ENCODE measurements at places on chromosomes 16 and 17.

- no peak for DNase-seq
Measured at GRCh38 chr17:12625092-12625491, 40.6 kb upstream of the MYOCD start.

DNA sequence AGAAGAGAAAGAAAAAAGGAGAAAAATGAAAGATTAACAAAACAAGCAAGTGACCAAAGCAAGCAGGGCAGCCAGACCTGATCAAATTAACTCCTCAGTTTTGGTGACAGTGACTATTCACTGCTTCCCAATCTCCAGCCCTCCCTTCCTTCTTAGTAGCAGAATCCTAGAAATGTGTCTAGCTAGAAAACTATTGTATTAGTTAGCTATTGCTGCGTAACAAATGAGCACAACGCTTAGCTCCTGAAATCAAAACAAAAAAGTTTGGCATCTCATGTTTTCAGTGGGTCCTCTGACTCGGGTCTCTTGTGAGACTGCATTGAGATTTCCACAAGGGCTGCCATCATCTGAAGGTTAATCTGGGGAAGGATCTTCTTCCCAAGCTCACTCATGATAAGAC is 213.9 kb downstream of the PARN start:
- DNase-seq, result no peak

DNA sequence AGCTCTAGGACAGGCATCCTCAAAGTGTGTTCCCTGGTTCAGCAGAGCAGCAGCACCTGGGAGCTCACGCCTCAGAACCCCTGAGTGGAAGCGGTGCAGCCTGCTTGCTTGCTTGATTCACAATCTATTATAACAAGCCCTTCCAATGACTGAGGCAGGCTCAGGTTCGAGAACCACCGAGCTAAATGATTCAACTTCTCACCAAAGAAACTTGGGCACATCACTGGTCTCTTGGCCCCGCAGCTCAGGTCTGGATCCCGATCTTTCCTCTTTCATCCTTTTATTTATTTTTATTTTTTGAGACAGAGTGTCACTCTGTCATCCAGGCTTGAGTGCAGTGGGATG is 24.5 kb downstream of the CLUH start:
- DNase-seq, result no peak

GRCh38 chr17:80633207-80633606 is 88.6 kb downstream of the RPTOR start:
- no peak for DNase-seq

GRCh38 chr17:35073991-35074627 is 10.6 kb upstream of the RFFL start:
- no peak for DNase-seq

DNA sequence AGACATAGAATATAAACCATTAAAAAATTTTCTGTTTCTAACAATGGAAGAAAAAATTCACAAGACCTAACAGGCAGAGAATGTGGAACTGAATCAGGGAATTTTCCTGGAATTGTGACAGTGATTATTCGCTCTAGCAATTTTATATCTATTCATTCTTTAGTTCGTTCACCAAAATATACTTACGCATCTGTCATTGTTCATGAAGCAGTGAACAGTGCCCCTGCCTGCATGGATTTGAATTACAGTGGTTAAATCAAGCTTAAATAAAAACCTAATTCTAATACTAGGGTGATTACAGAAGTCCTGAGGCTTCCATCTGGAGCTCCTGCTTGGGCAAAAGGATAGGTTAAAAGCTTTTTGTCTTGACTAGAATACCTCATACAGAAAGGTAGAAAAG is 48.6 kb downstream of the ABCA8 start:
- no peak for DNase-seq

DNA sequence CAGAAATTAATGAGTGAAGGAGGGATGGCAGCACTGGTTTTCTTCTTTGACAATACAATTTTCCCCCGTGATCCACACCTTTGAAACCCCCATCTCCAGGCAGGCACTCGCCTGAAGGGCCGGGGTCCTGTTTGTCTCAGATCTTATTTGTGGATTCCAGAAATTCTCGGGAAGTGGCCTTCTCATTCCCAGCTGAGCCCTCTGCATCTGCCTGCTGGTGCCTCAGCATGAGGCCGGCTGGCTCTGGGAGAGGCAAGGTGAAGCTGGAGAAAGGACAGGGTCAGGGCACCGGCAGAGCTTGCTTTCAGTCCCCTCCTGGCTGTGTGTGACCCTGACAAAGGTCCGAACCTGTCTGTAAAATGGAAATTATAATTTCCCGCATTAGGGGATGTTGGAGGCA is 35.8 kb upstream of the C1QL1 start:
- DNase-seq, result no peak

- DNase-seq, result no peak
Measured at GRCh38 chr16:27678955-27679354, 129.0 kb downstream of the KATNIP start.

DNA sequence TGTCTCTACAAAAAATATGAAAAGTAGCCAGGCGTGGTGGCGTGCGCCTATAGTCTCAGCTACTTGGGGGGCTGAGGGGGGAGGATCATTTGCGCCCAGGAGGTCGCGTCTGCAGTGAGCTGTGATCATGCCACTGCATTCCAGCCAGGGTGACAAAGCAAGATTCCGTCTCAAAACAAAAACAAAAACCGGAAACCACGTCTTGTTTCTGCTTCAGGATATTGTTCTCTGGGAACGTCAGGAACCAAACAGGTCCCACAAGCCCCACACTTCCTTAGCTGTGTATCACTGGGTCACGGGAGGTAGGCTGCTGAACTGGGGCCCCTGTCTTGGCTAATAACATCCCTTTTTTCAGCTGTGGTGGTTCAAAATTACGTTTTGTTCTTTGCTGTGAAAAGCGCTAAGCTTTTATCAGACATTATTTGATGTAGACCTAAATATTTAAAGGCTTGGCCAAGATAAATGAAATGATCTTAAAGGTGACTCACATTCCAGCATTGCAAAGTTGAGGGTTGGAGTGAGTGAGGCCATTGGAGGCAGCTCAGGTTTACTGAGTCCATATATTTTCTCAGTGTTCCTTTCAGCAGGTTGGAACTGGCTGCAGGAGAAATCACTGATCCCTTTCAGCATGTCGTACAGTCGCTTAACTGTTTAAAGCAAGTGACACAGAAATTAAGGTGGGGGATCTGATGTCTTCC is 16.4 kb upstream of the SEC14L1 start:
- DNase-seq, result no peak

DNA sequence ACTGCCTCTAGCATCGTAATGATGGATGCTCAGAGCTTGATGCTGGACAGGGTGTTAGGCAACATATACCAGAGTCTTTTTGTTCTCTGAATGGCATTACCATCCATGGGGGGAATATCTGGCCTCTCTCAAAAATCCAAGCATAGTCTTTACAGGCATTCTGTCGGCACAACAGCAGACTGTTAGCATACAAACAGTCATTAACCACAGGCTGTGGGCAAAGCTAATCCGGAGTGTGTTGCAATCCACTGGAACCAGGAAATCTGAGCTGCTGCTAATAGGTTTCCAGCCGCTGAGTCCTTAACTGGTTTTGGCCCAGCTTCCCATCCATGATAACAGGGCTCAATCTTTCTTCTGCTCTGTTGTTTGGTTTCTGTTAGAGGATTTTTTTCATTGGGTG is 371.9 kb downstream of the HS3ST3B1 start:
- no peak for DNase-seq

DNA sequence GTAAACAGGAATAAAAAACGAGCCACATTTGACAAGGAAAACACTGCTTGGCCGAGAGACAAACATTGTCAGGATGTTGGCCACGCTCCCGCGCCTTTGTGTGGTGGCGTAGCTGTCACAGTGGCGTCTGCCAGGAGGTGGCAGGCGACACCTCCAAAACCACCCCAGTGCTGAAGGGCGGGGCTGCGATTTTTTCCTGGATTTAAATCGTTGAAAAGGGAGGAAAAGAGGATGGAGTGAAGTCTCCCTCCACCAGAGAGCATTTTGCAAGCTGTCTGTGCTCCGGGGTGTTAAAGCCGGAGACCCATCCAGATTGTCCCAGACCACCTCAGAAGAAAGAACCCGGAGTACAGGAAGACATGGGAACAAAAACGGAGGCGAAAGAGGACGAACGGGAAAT is 12.7 kb downstream of the MRM3 start:
- DNase-seq, result peak; percentile 65

GRCh38 chr17:27329146-27329805 is 35.4 kb downstream of the WSB1 start:
- no peak for DNase-seq

- DNase-seq, result no peak
Measured at GRCh38 chr16:56363181-56363716, 62.1 kb downstream of the AMFR start.

DNA sequence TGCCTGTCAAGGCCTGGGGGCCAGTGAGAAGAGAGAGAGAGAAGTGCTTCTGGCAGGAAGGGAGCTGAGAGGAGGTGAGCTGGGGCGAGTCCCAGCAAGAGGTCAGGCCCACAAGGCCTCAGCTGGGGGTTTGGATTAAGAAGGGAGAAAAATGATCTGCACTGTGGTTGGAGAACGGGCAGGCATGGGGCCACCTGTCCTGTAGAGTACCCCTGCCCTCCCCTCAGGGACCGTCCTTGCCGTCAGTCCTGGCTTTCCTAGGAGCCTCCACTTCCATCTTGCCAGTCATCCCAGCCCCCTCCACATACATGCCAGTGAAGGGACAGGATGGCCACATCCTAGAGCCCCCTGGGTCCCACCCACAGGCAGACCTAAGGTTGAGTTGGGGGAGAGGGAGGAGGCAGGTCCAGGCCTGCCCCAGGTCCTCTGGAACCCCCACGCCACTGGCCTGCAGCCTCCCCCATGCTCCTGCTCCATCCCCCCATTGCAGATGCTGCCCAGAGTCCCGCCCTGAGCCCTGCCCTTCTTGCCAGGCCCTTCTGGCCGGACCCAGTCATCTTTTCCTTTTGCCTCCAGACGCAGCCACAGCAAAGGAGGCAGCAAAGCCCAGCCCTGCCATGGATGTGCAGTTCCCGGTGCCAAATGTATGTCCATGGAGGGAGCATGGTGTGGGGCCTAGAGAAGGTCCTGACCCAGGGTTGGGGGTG is 18.9 kb downstream of the KATNB1 start:
- no peak for DNase-seq

GRCh38 chr17:12097326-12097725 is 76.6 kb downstream of the MAP2K4 start:
- DNase-seq, result no peak

- peak; percentile 67 for DNase-seq
Measured at GRCh38 chr16:27315333-27316037, 1.7 kb downstream of the IL4R start.

- no peak for DNase-seq
Measured at GRCh38 chr17:79560527-79560926, 50.3 kb downstream of the RBFOX3 start.

DNA sequence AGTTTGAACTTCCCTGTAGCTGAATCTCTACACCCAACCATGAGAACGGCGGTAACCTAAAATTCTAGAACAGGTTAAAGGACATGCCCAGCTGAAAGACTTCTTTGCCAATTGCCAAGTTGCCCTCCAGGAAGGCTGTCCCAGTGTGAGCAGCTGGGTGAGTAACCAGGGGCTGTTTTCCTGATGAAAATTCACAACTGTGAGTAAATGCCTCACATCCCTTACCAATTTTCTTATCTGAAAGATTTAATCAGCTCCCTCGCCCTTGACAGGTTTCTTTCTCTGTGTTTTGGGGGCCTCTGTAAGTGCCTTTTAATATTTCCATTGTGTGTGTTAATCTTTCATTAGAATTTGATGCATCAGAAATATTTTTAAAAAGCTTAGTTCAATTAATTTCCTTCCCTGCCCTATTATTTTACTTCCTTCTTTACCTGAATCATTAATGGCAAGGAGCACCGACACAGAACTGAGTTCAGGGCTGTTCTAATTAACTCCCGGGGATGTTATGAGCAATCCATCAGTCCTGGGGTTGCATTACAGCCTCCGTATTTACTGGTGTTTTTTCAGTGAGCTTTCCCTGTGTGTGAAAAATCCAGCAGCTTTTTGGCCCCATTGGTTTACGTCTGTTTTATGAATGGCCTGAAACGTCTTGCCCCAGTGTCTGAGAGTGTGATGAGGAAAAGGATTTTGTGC is 152.9 kb downstream of the CLEC16A start:
- DNase-seq, result no peak

DNA sequence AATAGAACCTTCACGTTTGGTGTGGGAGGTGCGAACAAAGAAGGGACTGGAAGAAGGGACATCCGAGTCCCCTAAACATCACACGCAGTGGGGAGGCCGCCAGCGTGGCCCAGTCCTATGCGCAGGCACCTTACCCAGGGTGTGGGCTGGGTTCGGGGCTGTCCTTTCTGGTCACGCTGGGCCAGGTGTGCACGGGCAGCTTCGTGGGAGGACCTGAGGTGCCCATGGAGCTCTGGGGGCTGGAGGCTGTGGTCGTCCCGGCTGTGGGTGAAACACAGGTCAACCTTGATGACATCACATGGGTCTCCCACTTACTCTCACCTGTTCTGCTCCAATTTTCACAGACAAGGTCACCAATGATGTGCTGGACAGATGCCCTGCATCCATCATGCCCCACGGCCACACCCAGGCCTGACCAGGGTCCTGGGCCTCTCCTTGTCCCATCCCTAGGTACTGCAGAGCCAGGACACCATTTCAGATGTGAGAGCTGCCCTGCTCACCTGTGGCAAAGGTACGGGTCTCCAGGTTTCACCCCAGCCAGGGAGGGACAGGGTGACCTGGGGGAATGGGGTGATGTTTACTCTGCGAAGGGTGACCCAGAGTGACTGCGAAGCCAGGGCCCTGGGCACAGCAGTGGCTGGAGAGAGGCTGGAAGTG is 3.1 kb downstream of the CD300C start:
- no peak for DNase-seq

DNA sequence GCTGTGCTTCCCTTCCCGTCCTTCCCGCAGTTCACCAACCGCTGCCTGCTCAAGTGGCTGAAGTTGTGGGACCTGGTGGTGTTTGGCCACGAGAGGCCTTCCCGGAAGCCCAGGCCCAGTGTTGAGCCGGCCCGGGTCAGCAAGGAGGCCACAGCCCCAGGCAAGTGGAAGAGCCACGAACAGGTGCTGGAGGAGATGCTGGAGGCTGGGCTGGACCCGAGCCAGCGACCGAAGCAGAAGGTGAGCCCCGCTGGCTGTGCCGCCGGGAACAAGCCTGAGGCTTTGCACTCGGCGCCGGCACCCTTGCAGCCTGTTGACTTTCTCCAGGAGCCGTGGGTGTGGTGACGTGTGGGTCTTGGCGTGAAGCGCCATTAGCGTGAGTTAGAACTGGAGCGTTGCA is 2.7 kb downstream of the CHTF18 start:
- DNase-seq, result no peak

- DNase-seq, result no peak
Measured at GRCh38 chr17:76987486-76988093, 119.4 kb downstream of the MGAT5B start.

GRCh38 chr16:58906981-58907715 is 173.0 kb upstream of the GOT2 start:
- DNase-seq, result no peak

- DNase-seq, result no peak
Measured at GRCh38 chr17:83099086-83099555, 19.7 kb downstream of the METRNL start.

- DNase-seq, result peak; percentile 53
Measured at GRCh38 chr17:1060991-1061390, 64.1 kb downstream of the TIMM22 start.

DNA sequence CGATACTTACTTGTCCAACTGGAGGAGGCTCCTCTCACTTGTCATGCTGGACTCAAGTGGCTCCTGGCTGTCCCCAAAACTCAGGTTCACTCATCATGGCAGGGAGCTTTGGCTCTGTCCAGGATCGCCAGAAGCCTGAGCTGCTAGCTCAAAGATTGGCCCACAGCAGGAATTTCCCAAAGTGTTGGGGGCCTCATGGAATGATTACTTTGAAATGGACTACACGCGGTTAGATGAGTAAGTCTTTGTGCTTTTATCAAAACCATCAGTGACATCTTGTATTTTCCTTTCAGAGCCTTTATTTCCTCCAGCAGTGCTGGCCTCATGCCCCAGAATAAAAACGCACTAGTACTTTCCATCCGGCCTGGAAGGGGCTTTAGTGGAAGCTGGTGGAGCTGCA is 29.2 kb upstream of the PHB1 start:
- DNase-seq, result no peak
